ENCODE measurements at places on chromosomes 6 and 20.

DNA sequence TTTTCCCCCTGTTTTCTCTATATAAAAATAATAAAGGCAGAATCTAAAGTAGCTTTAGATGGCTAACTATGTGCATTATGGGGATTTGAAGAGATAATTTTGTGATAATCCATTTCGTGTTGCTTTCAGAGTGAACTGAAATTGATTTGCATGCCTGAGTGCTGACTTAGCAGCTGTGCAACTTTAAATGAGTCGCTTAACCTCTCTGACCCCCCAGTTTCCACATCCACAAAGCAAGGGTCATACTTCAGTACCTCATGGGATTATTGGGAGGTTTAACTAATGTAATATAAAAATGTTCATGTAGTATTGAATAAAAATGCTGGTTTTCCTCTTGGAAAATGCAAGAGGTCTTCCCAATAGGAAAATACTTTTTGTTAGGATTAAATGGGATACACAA is 63.8 kb upstream of the FABP7 start:
- DNase-seq, result no peak

DNA sequence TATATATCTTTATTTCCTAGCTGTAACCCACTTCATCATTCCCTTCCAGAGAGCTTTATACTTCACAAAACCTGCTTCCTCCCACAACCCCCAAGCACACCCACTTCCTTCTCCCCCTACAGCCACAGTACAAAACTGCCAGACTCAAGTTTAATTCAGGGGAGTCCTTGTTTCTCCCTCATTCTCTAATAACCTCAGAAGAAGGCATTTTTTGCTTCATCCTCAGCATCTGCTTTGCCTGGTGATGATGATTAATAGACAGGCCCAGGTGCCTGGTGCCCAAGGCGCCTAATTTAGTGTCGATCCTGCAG is 414.3 kb downstream of the KIF16B start:
- DNase-seq, result no peak

DNA sequence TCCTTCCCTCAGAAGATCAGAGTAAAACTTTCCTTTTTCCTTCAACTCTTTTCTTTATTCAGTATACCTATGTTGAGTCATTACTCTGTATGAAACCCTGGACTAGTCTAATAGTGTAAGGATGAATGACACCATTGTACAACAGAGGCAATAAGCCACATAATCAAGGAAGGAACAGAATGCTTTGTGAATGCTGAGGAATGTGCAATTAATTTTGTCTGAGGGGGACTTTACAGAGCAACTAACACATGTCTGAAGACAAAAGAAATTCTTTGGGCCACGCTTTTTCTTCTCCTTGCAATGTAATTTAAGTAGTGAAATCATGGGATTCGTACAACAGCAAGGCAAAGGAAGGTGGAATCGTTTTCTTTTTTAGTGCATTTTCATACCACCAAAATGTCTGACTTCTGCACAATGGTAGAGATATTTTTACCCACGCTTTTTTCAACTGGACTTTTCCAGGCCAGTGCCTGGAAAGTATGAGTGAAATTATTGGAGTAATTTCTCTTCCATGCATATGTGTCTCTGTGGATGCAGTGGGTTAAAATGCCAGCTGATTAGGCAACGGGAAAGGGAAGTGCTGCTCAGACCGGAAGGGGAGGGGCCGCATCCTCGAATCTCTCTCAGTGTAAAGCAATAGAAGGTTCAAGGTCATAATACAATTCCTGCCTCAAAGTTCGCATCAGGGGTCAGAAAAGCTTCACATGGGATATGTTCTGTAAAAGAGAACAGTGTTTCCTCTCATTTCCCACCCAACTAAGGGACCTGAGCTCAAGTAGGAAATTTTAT is 89.9 kb upstream of the MTHFD1L start:
- no peak for DNase-seq

GRCh38 chr6:26124781-26125685 is 37.8 kb downstream of the HFE start:
- DNase-seq, result no peak

DNA sequence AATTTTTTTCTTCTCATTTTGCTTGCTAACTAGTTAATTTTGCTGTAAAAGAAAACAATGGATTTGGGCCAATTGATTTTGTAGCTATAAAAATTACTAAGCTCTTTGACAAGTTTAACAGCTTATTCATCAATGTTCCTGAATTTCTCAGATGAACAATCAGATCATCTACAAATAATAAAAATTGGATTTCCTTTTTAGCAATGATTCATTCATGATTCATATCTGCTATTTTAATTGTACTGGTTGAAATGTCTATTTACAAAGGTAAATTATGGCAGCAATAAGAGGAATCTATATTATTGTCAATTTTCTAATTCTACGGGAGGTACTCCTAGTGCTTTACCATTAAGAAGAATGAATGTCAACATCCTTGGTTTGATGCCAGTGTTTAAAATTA is 178.8 kb upstream of the BTBD3 start:
- no peak for DNase-seq

- no peak for DNase-seq
Measured at GRCh38 chr6:41813469-41813868, 26.0 kb downstream of the TOMM6 start.

DNA sequence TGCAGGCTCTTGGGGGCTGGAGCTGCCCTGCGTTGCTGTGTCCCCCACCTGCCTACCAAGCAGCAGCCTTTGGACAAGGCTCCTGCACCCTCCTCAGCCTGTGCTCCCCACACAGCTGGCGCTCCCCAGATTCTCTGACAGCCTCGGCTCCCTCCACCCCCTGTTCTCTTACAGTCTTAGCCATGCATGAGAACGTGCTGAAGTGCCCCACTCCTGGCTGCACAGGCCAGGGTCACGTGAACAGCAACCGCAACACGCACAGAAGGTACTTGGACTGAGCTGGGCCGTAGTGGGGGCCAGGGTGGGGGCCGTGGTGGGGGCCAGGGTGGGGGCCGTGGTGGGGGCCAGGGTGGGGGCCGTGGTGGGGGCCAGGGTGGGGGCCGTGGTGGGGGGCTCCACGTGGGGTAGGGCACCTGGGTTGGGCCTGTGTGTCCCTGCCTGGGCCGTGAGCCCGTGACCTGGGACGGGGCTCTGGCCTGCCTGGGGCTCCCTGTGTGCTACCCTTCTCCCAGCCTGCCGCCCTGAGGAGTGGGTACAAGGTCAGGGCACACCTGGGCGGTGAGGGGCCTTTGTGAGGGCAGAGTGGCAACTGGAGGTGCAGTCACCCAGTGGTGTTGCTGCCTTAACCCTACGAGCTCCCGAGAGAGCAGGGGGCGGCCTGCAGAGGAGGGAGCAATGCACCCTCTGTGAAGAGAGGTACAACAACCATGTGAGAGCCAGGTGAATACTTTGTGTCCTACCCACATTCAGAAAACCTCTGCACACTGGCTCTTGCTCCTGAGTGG is 43.5 kb upstream of the PCMTD2 start:
- no peak for DNase-seq

DNA sequence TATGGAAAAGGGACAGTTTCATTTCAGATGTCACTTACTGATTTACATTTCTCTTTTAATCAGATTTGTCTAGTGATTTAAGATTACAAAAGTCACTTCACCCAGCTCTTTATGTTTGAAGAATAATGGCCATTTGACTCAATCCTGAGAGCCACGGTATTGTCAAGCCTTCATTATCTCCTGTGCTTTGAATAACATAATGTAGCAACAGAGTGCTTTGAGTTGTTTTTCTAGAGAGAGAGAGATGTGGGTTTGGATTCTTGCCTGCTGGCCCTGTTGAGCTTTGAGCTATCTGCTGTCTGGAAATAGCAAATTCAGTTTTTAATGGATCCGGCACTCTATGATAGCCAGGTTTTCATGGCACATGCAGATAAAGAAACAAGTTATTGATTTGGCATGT is 478.4 kb upstream of the SOX4 start:
- no peak for DNase-seq

DNA sequence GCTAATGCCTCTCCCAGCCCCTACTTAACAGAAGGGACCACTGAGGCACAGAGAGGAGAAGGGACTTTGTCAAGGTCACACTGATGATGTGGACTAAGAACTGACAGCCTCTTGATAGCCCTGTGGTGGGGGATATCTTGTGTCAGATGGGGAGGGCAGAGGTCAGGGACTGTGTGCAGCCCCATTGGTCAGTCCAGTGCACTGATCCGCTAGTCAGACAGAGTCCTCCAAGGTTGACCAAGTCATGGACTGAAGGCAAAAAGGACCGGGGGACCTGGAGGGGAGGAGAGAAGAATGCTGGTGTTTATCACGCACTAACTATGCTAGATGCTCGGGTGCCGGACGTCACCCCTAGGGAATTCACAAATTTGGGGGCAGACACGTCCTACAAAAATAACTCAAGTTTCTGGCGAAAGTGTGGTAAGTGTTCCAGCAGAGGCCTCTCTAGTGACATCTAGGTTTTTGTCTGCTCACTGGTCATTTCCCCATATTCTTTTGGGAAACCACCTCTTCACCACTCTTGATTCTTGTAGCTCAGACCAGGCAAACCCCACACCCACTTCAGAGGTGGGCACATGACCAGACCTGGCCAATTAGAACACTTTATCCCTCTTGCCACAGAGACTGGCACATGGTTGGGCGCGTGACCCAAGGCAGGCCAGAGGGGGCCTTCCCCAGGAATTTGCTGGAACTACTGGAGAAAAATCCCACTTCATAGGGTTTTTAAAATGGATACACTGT is 21.0 kb downstream of the TCF15 start:
- DNase-seq, result no peak

DNA sequence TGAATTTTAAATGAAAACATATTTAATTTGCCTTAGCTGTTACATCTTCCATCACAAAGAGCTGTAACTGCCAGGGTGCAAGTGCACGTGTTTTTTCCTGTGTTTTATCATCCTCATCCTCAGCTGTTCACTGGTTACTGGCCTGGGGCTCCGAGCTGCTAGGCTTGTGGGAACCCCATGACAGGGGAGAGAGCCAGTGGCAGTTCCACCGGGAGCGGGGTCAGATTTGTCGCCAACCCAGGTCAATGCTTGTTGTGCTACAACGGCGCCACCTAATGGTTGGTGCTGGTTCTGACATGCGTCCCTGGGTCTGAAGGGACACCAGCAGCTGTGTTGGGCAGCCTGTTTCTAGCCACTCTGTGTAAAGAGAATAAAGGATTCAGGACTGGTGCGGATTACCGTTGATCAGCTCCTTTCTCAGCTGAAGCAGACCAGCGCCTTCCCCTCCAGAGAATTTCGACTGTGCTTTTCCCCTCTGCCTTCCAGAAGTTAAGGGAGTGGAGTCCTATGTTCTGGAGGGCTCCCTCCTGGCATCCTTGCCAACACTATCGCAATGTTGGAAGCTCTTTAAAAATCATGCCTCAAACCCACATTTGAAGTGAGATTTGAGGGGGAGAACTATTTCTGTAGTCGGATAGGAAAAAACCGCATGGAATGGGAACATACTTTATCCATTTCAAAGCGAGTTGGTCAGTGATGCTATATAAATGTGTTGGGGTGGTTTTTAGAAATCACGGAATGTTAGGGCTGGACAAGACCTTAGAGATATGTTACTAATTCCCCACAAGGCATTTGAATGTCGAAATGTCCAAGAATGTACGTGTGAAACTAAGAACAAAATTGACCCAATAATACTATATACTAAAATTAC is 32.1 kb downstream of the SUMO4 start:
- peak; percentile 87 for DNase-seq

- no peak for DNase-seq
Measured at GRCh38 chr6:125393449-125393858, 91.7 kb upstream of the HDDC2 start.

DNA sequence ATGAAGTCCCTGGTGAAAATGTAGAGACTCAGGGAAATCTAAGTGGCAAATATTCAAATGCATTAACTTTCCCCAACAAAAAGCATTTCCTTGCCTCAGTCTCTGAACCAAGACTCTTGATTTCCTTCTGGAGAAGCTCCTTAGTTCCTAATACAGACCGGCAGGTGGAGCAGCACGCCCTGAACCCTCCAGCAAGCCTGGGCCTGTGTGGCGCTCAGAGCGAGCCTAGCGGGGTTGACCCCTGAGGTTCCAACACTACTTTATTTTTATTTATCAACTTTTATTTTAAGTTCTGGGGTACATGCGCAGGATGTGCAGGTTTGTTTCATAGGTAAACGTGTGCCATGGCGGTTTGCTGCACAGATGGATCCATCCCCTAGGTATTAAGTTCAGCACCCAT is 50.8 kb downstream of the PACRG start:
- no peak for DNase-seq

GRCh38 chr20:58976061-58976730 is 4.9 kb upstream of the NELFCD start:
- no peak for DNase-seq

- DNase-seq, result no peak
Measured at GRCh38 chr6:127079681-127080080, 38.8 kb upstream of the RSPO3 start.

DNA sequence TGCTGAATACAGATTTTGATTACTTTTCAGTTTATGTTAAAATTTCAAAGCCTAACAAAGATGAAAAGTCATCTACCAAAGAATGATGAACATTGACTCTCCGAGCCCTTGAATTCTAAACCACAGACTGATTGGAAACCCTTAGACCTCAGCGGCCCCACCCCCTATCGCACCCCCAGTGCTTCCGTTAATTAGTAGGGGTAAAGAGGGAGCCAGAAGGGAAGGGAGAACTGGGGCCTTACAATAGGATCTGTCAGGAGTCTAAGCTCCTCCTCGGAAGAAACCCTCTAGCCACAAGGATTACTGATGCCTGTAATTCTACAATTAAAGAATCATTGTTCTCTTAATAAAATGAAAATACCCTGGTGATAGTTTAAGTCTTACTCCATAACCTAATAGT is 79.7 kb upstream of the JARID2 start:
- no peak for DNase-seq

DNA sequence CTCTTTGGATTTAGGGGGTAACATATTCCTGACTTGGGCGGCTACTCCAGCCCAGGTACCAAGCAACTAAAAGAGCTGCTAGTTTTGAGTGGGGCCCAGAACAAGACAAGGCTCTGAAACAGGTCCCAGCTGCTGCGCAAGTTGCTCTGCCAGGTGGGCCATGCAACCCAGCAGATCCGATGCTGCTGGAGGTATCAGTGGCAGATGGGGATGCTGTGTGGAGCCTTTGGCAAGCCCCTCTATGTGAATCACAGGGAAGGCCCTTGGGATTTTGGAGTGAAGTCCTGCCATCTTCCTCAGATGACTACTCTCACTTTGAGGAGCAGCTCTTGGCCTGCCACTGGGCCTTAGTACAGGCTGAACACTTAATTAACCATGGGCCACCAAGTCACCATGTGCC is 43.7 kb upstream of the VSX1 start:
- DNase-seq, result no peak

GRCh38 chr6:142335415-142335814 is 33.6 kb downstream of the ADGRG6 start:
- DNase-seq, result no peak

- no peak for DNase-seq
Measured at GRCh38 chr6:21024616-21025015, 490.4 kb downstream of the CDKAL1 start.

GRCh38 chr6:9983168-9983567 is 431.7 kb downstream of the TFAP2A start:
- no peak for DNase-seq

GRCh38 chr20:44803383-44803941 is 6.9 kb downstream of the RIMS4 start:
- no peak for DNase-seq
